ENCODE measurements at places on chromosomes 5 and 9.

DNA sequence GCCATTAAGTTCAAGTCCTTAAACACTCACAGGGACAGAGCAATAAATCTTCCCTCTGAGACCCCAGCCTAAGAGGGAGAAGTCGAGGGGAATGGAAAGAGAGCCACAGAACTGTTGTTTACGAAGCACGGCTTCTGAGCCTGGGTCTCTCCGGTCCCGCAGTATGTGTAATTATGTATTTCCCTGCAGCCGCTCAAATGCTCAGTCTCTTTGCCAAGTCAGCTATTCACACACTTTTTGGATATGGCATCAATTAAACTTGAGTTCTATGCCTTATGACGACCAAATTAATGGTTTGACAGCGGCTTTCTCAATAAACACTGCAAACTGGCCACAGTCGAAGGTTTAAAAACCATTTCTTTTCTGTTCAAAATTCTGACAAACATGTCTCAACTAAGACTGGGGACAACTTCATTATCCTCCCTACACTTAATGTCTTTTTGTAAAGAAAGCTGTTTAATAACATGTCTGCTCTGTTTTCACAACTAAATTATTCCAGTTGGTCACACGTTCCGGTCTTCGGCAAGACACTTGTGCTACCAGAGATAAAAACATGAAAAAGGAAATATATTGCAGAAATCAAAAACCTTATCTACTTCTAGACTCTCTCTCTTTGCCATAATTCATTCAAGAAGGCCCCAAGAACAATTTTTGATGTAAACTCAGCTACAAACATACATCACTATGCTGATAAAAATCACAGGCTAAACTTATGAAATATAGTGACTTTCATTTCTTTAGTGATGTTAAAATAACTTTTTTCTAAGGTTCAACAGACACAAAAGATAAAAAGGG lies 203.2 kb downstream of the GAPVD1 start:
- DNase-seq: no peak

GRCh38 chr9:136840877-136841645 lies 1.2 kb upstream of the AJM1 start:
- peak; percentile 72 for DNase-seq

DNA sequence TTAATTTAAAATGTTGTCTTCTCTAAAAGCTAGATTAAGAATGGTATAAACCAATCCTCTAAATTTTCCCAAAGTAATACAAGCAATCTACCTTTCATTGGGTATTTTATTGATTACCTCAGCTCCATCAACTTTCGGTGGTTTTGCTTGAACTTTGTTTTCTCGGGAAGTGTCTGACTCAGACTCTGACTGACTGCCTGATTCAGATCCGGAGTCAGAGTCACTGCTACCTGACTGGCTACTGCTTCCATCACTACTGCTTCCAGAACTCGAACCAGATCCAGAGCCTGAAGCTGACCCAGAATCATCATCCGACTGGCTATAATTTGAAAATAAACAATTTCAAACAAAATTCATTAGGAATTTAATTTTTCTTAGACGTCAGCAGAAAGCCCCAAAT lies 24.0 kb downstream of the CHD1 start:
- DNase-seq: no peak

DNA sequence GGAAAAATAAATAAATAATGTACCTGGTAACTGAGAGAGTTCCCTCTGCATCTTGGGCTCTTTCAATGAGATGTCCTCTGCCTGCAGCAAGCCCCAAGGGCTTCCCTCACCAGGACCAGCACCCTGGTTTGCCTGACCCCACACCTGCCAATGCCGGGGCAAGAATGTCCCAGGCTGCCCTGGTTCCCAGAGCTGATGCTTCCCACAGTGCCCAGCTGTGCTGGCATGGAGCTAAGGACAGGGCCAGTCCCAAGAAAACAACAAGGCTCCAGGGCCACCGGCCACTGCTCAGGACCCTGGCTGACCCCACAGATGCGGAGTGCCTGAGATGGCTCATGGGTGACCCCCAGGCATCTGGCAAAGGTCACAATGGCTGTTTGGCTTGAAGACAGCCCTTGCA lies 123.5 kb downstream of the KCNIP1 start:
- DNase-seq: no peak

GRCh38 chr5:4124221-4124970 lies 528.8 kb downstream of the IRX1 start:
- DNase-seq: no peak

- no peak for DNase-seq
Observed at GRCh38 chr5:16931334-16932110, 4.6 kb downstream of the MYO10 start.

- DNase-seq: no peak
Observed at GRCh38 chr5:64340293-64340692, 165.5 kb upstream of the RGS7BP start.

GRCh38 chr5:117776977-117777376 lies 1202.4 kb upstream of the SEMA6A start:
- DNase-seq: no peak

GRCh38 chr5:5341531-5342292 lies 80.8 kb upstream of the ICE1 start:
- no peak for DNase-seq

DNA sequence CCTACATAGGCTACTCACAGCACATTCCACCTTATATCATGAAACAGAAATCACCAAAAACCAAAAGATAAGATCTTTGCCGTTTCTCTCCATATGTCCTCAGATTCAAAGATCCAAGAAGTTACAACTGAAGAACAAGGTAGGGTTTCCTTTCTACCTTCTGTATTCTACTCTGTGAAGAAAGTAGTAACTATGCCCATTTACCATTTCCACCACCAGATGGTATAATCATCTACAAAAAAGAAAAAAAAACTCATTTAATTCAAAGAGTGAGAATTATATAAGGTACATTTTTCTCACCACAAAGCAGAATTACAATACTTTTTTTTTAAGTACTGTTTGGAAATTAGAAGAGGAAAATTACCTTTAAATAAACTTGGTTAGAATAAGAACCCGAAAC lies 172.6 kb upstream of the PTGER4 start:
- no peak for DNase-seq

DNA sequence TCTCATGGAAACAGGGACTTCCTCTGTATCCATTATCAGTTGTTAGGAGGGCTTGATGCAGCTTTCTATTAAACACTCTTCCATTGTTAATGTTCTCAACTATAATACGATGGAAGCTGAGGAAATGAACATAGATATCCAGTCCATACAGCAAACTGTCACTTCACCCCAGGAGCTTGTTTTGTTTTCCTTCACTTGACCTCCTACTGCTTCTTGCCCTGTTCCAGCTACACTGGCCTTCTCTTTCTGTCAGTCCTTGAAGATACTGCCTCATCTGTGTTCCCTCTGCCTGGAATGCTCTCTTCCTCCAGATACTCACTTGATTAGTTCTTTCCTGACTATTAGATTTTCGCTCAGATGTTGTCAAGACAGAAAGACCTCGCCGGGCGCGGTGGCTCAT lies 17.1 kb downstream of the CTNNA1 start:
- DNase-seq: no peak

DNA sequence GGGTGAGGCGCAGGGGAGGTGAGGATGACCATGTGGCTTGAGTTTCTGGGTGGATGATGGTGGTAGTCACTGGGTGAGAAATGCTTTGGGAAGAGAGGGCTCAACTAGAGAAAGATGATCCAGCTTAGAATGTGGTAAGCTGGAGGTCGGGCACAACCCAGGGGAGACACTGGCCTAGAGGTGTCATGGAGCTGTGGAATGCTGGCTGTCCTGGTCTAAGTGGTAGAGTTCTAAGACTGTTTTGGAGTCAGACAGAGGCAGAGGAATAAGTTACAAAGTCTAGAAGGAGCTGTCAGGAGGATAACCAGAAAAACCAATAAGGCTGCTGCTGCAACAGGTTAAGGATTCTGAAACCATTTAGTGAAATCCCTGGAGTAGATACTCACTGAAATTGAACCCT lies 19.2 kb upstream of the ACSL6 start:
- no peak for DNase-seq
